T-cell (primary cell): ENCODE measurements at places on chromosomes 11 and 22. TPM values are rescaled to one million over a fixed set of nuclear protein-coding genes. Genes with fewer than 3 reads are reported as not detected.

DNA sequence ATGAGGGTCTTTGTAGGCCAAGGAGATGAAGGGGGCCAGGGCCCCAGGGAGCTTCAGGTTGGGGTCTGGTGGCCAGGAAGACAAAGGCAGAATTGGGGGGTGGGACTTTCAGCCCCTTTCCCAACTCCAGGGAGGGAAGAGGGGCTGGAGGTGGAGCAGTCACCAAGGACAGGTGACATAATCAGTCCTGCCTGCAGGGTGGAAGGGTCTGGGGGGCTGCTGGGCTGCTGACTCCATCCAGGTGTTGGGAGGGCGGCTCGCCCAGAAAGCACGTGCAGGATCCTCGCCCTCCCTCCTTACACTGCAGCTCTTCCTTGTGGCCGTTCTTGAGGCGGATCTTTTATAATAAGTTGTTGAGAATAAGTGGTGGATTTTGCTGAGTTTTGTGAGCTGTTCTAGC is 1491.1 kb downstream of the TBC1D22A start:
- H3K36me3 ChIP-seq, result no peaks in the 10 kb centered on the region
- H3K4me1 ChIP-seq, result peaks cover 8% of the 10 kb centered on the region
- DNase-seq, result no peak
- H3K4me3 ChIP-seq, result no peak overlapping the region
- H3K27me3 ChIP-seq, result peaks cover 3% of the 10 kb centered on the region

- no peak overlapping the region for H3K27ac ChIP-seq
- peaks cover 44% of the 10 kb centered on the region for H3K27me3 ChIP-seq
- H3K4me1 ChIP-seq, result no peaks in the 10 kb centered on the region
Measured at GRCh38 chr22:23581260-23581650, 1.2 kb upstream of the IGLL1 start.

Gene SLC25A18
- not detected for total RNA-seq

GRCh38 chr11:83437939-83438338 is 151.8 kb upstream of the CCDC90B start:
- no peaks in the 10 kb centered on the region for H3K36me3 ChIP-seq
- H3K27me3 ChIP-seq, result no peaks in the 10 kb centered on the region
- H3K4me3 ChIP-seq, result no peak overlapping the region

DNA sequence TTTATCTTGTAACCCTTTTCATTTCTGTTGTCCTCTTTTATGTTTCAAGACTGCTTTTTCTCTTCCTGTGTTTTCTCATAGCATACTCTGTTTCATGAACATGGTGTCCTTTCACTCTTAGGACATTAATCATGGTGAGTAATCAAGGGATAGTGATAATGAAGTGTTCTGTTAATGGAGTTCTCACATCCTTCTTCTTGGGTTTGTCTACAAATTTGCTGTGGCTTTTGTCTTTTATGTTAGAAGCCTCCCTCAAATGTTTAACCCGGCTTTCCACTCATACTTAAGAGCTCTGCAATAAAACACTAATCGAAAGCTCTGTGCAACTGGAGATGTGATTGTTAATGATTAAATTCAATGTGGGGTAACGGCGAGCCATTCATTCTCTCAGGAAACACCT is 593.6 kb downstream of the NELL1 start:
- H3K4me3 ChIP-seq, result no peak overlapping the region
- no peak overlapping the region for H3K27ac ChIP-seq
- H3K36me3 ChIP-seq, result no peaks in the 10 kb centered on the region
- no peak for DNase-seq
- no peaks in the 10 kb centered on the region for H3K4me1 ChIP-seq

DNA sequence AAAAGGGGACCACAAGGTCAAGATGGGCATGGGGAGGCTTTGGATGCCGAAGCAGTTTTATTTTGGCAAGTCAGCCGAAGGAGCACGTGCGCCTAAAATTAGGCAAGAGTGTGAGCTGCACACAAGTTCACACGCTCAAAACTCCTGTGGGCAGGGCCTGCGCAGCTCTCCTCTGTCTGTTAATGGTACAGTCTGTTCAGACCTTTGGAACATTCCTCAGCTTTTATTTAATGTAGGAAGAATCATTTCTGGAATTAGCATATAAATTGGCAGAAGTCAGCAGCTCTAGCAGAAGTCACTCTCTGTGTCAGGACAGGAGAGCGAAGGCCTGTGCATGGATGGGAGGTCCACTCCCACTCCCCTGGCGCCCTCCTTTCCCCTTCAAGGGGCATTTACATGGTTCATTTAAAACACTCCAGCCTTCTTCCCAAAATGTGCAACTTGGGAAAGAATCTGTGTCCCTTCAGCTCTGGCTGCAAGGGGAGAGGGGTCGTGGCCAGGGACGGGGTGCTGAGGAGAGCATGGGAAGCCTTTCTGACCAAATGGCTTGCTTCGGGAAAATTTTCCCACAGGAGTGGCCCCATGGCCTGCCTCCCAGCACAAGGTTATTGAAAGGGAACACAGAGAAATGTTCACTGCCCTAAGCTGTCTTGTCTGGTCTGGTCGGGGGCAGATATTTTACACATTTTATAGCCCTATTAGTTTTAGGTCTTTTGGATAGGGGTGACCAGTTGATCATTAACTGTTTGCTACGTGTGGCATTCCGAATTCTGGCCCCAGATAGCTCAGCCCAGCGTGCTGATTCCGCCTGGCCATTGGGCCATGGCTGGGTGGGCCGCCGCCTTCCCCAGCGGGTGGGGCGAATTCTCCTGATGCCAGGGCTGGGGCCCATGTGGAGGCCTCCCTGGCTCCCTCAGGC is 43.9 kb upstream of the SMIM38 start:
- DNase-seq, result no peak
- peaks cover 16% of the 10 kb centered on the region for H3K27me3 ChIP-seq
- H3K27ac ChIP-seq, result no peak overlapping the region
- no peaks in the 10 kb centered on the region for H3K36me3 ChIP-seq
- no peak overlapping the region for H3K4me3 ChIP-seq
- H3K4me1 ChIP-seq, result peaks cover 3% of the 10 kb centered on the region

Gene DHCR7
- 17.8 TPM for total RNA-seq

Gene GGT5
- not detected for total RNA-seq

- no peaks in the 10 kb centered on the region for H3K36me3 ChIP-seq
- peaks cover 2% of the 10 kb centered on the region for H3K4me1 ChIP-seq
- no peak for DNase-seq
- H3K27me3 ChIP-seq, result peaks cover 21% of the 10 kb centered on the region
Measured at GRCh38 chr11:44305470-44306051, 4.4 kb downstream of the ALX4 start.

- H3K4me3 ChIP-seq, result no peak overlapping the region
- H3K27ac ChIP-seq, result no peak overlapping the region
- DNase-seq, result no peak
Measured at GRCh38 chr11:82092904-82093303, 640.8 kb downstream of the FAM181B start.

Gene XKR3
- total RNA-seq, result not detected

GRCh38 chr11:35083431-35084238 is 55.3 kb upstream of the CD44 start:
- no peaks in the 10 kb centered on the region for H3K27me3 ChIP-seq
- peak overlapping the region; percentile 62 for H3K4me3 ChIP-seq
- peaks cover 56% of the 10 kb centered on the region for H3K4me1 ChIP-seq
- no peaks in the 10 kb centered on the region for H3K36me3 ChIP-seq
- DNase-seq, result peak; percentile 67

Gene CRYBB3
- 0.89 TPM for total RNA-seq

DNA sequence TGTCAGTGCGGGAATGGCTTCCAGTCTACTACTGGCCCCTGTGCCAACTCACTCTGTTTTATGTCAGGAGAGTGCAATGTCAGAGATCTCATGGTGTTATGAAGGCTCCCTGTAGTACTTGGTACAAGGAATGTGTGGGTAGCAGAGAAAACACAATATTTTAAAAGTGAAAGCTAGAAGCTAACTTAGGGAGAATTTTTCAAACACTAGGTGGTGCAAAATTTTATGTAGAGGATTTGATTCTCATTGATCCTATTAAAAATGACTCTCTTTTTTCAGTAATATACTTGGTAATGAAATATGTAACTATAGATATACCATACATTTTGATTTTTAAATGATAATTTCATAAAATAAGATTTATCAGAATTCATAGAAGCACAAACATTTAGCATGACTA is 134.7 kb downstream of the JRKL start:
- H3K27ac ChIP-seq, result no peak overlapping the region
- no peaks in the 10 kb centered on the region for H3K4me1 ChIP-seq
- H3K36me3 ChIP-seq, result no peaks in the 10 kb centered on the region
- H3K4me3 ChIP-seq, result no peak overlapping the region
- no peaks in the 10 kb centered on the region for H3K27me3 ChIP-seq

Gene TTC28
- 3.5 TPM for total RNA-seq

DNA sequence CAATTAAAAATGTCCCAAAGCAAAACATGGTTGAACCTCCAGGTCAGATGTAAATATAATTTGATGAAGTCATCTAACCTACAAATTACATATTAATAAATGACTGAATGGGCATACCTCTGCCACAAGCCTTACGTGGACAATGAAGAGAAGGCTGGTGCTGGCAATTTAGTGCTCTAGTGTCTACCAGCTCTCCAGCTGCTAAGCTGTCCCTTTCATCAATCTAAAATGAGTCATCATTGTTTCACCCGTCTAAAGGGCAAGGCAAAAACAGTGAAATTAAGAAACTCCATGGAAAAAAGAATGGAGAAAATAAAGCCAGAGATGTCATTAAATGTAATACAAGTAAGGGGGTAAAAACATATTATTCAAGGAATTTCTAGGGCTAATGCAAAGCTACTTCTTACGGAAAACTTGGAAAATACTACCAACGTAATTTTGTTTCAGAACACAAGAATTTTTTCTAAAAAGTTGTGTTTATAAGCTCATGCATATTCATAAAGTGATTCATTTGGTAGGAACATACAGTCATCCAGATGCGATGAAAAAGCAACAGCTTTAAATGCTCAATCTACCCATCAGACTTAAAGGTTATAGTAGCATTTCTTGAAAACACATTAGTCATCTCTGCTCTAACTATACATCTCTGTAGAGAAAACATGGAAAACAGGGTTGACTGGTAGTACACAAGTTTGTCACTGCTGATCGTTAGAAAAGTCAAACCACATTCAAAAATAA is 71.5 kb downstream of the SIK3 start:
- no peaks in the 10 kb centered on the region for H3K36me3 ChIP-seq
- peaks cover 11% of the 10 kb centered on the region for H3K4me1 ChIP-seq
- H3K27me3 ChIP-seq, result no peaks in the 10 kb centered on the region
- no peak overlapping the region for H3K4me3 ChIP-seq
- DNase-seq, result no peak

DNA sequence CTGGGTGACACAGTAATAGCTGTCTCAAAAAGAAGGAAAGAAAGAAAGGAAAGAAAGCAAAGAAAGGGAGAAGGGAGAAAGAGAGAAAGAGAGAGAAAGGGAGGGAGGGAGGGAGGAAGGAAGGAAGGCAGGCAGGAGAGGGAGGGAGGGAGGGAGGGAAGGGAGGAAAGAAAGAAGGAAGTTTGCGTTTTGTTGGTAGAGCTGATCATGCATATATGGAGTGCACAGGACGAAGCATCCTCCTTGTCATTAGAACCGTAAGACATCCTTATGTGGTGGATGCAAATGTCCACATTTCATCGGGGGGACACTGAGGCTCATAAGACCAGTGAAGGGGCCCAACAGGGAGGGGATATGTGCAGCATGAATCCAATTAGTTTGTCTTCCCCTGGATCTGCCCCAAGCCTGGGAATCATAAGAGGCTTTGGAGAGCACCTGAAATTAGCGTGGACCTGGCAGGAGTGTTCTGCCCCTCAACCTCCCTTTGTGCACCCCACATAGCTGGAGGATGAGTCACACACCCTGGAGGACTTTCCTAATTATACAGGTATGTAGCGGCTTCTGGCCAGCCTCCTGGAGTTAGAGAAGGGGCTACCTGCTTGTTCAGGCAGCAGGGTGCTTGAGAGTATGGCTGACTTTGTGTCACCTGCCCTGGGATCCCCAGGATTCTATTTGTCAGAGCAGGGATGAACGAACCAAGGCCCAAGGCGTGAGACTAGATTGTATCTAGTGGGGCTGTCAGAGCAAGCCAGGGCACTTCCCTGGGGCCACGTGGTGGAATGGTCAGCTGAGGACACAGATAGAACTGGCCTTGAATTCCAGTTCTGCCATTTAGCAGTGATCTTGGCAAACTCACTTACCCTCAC is 119.7 kb upstream of the CD82 start:
- peaks cover 27% of the 10 kb centered on the region for H3K27me3 ChIP-seq
- no peak overlapping the region for H3K4me3 ChIP-seq
- H3K27ac ChIP-seq, result no peak overlapping the region
- H3K36me3 ChIP-seq, result no peaks in the 10 kb centered on the region

- no peaks in the 10 kb centered on the region for H3K36me3 ChIP-seq
- H3K4me3 ChIP-seq, result no peak overlapping the region
- no peak overlapping the region for H3K27ac ChIP-seq
- no peak for DNase-seq
- H3K4me1 ChIP-seq, result no peaks in the 10 kb centered on the region
Measured at GRCh38 chr11:6152126-6152525, 18.0 kb downstream of the OR52B2 start.

GRCh38 chr11:70493089-70493474 is 94.8 kb downstream of the CTTN start:
- no peaks in the 10 kb centered on the region for H3K36me3 ChIP-seq
- no peak for DNase-seq
- H3K27me3 ChIP-seq, result peaks cover 20% of the 10 kb centered on the region
- H3K27ac ChIP-seq, result no peak overlapping the region

GRCh38 chr22:20885017-20885556 is 26.3 kb downstream of the SNAP29 start:
- peaks cover 69% of the 10 kb centered on the region for H3K36me3 ChIP-seq
- H3K27ac ChIP-seq, result no peak overlapping the region
- H3K4me3 ChIP-seq, result no peak overlapping the region
- H3K4me1 ChIP-seq, result no peaks in the 10 kb centered on the region
- DNase-seq, result no peak

DNA sequence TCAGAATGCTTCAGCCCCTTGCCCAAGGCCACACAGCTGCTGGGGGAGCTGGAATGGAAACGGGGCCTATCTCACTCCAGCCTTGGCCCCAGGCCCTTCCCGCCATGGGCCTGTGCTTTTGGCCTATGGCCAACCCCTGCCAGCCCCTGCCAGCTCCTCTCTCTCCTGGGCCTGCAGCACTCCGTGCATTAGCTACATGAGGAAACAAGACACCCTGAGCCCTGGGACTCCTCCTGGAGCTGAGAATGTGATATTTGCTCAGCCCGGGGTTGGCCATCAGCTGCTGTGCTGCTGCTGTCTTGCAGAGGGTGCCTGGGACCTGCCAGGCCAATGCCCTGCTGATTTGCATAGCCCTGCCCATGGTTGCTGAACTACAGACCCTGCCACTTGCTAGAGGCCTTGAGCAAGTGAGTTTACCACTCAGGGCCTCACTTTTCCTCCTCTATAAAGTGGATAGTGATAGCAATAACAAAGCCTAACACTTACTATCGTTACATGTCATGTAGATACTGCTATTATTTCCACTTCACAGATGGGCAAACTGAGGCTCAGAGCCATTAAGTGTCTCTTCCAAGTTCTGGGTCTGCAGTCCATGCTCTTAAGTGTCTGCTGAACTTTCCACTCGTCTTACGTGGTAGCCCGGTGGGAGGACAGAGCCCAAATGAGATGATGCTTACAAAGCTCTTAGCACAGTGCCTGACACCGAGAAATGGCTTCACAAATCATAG is 99.6 kb downstream of the KIAA1671 start:
- no peaks in the 10 kb centered on the region for H3K36me3 ChIP-seq
- H3K27ac ChIP-seq, result no peak overlapping the region
- no peak for DNase-seq
- no peak overlapping the region for H3K4me3 ChIP-seq
- no peaks in the 10 kb centered on the region for H3K27me3 ChIP-seq

Gene GPR83
- total RNA-seq, result 0.16 TPM
